ENCODE measurements at places on chromosomes 12 and 14. TPM values are rescaled to one million over a fixed set of nuclear protein-coding genes. Genes with fewer than 3 reads are reported as not detected.

DNA sequence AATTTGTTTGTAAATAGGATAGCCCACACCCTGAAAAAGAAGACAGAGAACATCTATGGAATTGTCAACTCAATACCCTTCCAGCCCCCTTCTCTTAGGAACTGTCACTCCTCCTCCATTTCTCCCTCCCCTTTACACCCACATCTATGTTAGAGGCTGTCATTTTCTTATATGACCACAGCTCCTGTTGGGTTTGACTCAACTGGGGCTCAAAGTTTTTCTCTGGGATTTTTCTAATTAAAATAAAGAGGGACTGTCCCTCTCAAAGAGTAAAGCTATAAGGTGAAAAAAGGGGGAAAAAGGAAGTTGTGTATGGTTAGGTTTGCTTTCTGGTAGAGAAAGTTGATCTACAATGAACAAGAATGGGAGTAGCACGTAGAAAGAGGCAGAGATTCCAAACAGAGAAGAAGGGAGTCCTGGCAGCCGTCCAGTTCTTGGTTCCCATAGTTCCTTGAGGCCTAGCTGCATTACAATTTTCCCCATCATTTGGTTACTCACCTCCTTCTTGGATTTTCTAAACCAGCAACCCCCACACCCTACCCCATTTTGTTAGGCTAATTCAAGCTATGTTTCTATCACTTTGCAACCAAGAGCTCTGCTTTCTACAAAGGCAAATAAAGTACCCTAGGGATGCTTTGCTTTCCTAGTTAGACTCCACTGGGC, 44.3 kb upstream of the STK38L start:
- no peak for DNase-seq

DNA sequence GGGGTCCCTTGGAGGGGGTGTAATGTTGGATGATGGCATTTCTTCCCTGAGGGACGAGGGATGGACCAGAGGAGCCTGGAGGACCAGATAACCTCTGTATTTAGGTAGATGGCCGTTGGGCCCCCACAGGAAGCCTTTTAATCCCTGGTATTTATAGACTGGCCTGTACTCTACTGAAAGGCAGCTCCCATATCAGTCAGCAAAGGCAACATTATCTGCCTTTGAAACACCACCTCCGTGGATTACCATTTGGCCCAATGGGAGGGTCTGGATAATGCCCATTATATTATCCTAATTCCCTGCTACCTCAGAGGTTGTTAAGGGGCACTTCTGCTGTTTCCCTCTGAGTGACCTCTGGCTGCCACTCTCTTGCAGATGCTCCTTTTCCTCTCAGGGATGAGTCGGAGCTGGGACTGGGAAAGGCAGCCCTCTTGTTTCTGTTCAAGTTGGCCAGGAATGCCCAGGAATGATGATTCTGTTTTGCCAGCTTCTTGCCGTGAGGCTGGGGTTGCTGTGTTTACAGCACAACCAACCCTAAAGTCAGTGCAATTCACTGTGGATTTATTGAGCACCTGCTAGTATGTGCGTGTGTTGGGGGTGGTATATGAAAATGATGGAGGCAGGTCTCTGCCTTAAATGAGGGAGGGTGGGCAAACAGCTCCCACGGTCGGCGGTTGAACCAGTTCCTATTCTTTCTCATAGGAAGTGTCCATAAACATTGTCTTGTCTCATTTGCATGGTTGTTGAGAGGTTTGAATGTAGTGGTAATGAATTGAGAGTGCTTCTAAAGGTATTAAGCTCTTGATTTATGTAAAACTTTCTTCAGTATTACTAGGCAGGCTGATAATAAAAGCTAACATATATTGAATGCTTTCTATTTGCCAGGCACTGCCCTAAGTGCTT, 18.1 kb downstream of the SUSD6 start:
- DNase-seq = no peak

DNA sequence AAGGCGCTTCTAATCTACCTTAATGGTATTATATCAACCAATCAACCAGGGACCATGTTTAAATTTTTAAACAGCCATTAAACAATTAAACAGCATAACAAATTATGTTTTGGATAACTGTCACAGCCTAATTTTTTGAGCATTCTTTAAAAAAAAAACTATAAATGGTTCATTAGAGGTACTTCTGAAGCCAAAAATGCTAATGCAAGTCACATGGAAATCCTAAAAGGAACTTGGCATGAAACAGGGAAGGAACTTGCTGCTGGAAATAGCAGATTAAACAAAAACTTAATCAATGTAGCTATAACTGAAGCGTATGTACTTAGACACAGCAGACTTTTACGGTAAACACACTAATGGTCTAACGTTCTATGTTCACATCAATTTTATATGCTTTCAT, 190.2 kb upstream of the BTG1 start:
- no peak for DNase-seq

- no peak for DNase-seq
Measured at GRCh38 chr12:90690120-90690519, 264.9 kb downstream of the CCER1 start.

DNA sequence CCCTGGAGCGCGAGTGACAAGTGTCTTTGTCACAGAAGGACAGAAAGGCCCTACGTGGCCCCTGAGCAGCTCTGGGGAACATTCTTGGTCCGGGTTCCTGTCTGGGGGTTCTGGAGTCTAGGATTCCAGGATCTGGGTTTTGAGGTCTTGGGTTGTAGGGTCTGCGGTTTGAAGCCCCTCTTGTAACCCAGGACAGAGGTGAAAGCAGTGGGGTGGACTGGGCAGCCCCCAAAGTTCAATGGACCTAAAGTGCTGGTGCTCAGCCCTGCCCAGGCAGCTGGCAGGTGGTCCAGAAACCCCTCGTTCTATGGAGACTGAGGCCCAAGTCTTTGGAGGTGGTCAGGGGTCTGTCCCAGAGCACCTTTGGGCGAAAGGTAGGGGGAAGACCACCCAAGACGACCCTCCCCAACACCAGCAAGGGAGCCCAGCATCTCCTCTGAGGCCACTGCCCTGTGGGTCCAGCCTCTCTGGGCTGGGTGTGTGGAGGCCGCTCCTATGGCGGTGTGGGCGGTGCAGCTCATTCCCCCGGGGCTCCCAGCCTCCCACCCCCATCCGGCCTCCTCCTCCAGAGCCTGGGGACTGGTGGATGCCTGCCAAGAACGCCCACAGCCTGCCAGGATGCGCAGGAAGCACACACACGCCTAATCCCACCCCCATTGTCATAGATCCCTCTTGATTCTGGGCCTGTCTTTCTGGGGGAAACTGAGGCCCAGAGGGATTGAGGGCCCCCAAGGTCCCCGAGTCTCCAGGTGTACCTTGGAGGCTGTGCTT, 30.2 kb upstream of the ANKRD9 start:
- DNase-seq = peak; percentile 59

- no peak for DNase-seq
Measured at GRCh38 chr14:92380582-92380981, 57.6 kb downstream of the SLC24A4 start.

GRCh38 chr12:114875313-114875712, 191.3 kb upstream of the TBX3 start:
- DNase-seq = no peak

DNA sequence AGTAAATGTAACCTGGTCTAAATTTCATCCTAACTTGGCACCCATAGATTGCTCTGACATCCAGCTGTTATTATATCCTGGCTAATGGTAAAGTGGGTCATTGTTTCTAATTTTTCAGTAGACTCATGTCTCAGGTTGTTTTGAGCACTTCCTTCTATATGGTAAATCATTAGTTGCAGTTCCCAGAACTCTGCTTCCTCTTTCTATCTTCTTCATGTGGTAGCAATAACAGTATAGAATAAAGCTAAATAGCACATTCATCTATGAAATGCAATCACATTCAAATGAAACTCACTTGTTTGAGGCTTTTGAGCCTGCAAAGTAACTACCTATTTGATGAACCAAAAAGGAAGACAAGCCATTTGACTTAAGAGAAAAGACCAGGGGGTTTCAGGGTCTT, 65.1 kb upstream of the GZMB start:
- no peak for DNase-seq

DNA sequence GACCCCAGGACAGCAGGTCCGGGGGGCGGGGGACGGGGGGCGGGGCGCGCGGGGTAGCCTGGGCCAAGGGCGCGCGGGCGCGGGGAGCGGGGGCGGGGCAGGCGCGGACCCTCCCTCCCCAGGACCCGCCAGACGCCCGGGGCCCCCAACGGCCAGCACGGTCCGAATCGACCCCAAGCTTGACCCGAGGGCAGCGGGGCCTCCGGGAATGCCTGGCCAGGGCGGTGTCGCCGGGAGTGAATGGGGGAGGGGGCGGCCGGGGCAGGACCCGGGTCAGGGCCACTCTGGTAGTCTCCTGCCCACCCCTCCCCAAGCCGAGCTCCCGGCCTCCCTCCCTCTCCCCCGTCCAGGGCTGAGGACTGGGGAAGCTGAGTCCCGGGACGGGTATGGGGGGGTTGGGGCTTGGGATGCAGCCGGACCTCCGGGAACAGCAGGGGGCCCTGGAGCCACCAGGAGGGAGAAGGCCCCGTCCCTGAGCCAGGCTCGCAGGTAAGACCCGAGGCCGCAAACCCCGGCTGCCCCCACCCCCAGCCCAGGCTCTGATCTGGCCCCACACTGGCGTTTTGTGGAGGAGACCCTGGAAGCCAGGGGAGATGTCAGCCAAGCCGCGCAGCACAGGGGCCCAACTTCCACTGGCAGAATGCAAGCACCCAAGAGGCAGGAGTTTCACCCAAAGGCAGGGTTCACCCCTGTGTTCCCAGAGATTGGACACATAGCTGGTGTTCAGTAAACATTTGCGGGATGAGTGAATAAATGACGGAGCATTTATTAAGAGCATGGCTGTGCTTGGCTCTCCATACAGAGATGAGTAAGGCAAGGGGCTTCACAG, 545 bp upstream of the GALNT9 start:
- no peak for DNase-seq

DNA sequence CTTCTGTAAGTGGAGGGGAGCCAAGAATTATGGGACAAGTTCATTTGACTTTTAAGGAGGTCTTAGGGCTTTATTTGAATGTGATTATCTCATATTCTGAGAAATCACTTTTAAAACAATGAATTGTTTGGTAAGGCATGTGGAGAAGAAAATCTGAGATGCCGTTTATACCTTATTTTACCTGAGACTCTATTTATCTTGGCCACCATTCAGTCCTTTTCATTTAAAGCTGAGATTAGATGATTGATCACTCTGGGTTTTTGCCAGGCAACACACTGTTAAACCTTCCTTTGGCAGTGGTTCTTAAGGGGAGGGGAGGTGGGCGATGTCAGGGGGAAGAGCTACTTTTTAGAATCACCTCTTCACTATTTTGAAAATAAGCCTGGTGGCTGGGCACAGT, 11.4 kb downstream of the CAND1 start:
- no peak for DNase-seq

DNA sequence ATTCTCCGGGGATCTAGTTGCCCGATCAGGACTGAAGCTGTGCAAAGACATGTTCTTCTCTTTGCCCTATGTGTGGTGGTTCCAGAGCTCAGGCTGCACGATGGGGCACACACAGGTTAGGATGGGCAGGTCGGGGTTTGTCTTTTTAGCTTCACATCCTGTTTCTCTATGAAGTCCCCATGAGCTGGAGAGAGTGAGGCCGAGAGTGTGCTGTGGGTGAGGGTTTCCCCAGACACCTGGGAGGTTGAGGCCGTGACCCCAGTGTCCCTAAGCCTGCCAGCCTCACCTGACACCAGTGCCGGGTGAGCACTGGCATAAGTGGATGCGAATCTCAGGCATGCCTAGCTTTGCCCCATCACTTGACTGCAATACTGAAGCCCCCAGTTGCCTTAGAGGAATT, 32.9 kb upstream of the IGF1 start:
- no peak for DNase-seq

DNA sequence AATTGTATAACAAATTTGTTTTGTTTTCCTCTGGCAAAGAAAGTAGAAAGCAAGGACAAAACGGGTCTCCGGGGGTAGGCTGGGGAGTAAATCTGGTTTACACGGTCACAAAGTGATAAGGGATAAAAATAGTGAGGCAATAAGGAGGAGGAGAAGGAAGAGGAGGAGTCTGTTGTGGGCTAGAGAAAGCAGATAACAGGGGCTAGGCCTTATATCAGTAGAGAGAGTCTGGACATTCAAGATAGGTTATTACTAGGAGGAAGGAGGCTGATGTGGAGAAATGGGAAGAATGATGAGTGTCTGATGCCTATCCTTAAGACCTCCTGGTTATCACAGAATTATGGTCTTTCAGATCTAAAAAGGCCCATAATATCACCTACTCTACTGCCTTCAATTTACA, 83.2 kb upstream of the SSTR1 start:
- no peak for DNase-seq

DNA sequence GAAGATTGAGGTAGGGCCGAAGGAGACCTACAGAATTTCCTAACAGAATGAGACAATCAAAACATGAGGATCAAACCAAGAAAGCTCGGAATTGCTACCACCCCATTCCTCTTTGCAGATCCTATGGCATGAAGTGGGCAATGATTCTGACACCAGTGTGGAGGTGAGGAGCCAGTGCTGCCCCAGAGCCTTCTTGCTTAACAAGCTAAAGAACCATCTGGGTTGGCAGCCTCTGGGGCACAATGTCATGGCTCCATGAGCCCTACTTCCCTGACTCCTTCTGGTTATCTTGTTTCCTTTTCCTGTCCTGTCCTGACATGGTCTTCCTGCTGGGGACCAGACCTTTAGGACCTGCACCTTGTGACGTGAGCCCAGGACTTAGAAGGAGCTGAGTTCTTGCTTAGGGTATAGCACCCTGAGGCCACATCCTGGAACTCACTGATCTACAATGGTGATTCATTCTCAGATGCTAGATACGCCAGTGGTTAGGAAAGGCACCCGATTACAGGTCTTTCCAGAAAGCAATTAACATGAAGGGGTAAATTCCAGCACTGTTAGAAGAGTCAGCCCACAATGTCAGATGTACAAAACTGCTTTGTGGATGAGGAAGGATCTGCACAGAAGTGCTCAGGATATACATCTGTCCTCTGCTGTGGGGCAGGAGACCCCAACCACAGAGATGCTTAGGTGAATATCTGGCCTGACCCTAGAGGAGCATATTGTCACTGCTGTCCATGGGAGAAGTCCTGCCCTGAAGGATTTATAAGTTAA, 324.2 kb downstream of the ZFP36L1 start:
- DNase-seq = no peak

GRCh38 chr12:116138364-116138763, 139.1 kb downstream of the MED13L start:
- DNase-seq = no peak

DNA sequence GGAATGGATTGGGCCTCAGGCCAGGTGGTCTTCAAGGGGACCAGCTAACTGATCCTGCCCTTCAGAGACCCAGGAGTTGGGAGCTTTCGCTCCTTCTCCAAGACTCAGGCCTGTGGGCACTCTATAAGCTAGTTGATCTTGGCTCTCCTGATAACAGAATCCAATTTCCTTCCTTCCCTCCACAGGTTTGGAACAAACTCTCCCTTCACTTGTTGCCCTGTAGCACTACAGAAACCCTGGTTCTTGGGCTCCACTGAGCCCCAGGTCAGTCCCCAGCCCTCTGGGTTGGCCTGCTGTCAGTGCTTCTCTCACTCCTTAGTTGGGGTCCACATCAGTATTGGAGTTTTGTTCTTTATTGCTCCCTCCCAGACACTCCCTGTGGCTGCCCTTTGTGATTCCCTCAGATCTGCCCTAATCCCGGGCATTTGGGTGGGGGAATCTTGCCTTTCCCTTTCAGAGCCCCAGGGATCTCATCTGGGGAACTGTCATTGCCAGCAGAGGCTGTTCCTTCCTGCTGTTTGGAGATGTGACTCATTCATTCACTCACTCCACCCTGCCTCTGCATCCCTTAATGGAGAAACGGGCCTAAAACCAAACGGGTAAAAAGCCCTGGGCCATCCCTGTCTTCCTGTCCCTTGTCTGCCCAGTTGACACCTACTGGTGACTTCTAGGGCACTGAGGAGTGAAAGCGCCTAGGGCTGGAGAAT, 4.4 kb upstream of the GPD1 start:
- DNase-seq = no peak

The TPPP2 gene
- 1.6 TPM for total RNA-seq

The TMEM119 gene
- 3.0 TPM for total RNA-seq

The SLC25A21 gene
- 0.77 TPM for total RNA-seq

Measured in left cardiac atrium (tissue), 4 donors.